Activated naive CD8-positive, alpha-beta T cell treated with anti-CD3 and anti-CD28 coated beads for 36 hours (primary cell): ENCODE measurements at places on chromosomes 4 and X. TPM values are rescaled to one million over a fixed set of nuclear protein-coding genes. Genes with fewer than 3 reads are reported as not detected.

ARHGEF38 gene
- not detected for total RNA-seq

GRCh38 chr4:87074121-87074488 is 139.3 kb downstream of the AFF1 start:
- DNase-seq: peak; percentile 11

DNA sequence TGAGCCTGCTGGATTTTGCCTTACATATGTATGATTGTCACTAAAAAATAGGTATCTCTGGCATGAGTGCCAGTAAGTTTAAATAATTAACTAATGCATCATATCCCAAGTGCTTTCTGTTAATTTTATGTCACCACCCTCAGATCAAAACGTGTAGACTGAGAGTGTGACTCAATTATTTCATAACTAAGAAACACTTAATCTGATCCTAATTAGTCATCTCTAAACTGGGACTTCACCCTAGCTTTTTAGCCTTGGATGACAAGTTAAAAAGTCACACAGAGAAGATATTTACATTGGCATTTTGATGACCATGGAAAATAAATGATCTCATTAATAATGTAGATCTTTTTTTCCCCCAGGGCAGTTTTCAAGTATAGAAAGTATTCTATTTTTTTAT is 23.1 kb upstream of the SLC6A14 start:
- no peak for DNase-seq

DNA sequence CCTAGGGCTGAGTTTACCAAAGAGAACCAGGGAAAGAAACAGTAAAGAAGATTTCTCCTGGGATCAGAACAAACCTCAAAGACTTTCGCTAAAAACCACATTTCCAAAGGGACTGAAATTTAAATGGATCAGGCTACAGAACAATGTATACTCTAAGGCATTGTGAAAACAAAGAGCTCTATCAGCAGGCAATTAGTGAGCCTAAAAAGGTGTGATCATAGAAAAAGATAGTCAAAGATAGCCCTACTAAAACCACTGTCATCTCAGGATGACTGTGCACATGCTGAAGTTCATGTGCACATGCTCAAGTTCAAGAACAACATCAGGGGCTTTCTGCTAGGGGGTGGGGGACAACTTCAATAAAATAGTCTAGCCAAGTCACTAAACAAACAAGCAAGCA is 12.9 kb upstream of the SMIM10L2A start:
- DNase-seq: no peak

DNA sequence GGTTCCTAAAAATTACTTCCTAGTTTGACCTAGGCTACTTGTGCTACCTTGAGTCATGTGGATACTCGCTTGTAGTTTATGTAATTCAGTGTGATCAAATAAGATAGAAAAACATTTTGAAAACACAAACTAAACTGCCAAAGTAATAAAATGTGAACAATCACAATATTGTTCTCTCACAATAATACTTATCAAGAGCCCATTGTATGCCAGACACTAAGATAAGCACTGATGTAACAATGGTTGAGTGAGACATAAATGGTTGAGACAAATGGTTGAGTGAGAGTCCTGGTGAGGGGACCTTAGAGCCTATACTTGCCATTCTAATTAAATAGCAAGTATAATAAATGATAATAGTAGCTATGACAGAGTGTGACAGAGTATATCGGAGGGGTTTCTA is 41.7 kb downstream of the RFC1 start:
- DNase-seq: no peak

- DNase-seq: peak; percentile 13
Observed at GRCh38 chrX:24395775-24396174, 35.3 kb downstream of the SUPT20HL1 start.

DNA sequence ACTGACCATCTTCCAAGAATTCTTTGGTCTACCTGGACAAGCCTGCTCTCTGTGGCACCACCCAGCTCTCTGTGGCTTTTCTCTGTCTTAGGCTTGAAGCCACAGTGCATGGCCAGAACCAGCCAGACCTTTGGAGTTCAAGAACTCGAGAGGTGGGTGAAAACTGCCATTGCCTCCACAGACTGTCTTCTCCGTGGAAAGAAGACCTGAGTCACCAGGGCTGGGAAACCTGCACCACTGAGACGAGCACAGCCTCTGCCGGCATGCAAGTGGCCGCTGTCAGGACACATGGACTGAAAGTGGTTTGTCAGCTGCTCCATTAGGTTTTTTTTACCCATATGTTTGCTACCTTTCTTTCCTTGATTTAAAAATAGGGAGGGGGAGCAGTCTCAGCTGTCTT is 74.5 kb downstream of the MGST2 start:
- DNase-seq: no peak

- no peak for DNase-seq
Observed at GRCh38 chr4:2241003-2241402, 918 bp downstream of the HAUS3 start.

DRD5 gene
- total RNA-seq: not detected
